Mesothelial cell of epicardium (in vitro differentiated cells): ENCODE measurements at places on chromosomes 16 and 17. TPM values are rescaled to one million over a fixed set of nuclear protein-coding genes. Genes with fewer than 3 reads are reported as not detected.
A peak's percentile ranks its signal among the peaks of the same experiment; 100 is the strongest.

DNA sequence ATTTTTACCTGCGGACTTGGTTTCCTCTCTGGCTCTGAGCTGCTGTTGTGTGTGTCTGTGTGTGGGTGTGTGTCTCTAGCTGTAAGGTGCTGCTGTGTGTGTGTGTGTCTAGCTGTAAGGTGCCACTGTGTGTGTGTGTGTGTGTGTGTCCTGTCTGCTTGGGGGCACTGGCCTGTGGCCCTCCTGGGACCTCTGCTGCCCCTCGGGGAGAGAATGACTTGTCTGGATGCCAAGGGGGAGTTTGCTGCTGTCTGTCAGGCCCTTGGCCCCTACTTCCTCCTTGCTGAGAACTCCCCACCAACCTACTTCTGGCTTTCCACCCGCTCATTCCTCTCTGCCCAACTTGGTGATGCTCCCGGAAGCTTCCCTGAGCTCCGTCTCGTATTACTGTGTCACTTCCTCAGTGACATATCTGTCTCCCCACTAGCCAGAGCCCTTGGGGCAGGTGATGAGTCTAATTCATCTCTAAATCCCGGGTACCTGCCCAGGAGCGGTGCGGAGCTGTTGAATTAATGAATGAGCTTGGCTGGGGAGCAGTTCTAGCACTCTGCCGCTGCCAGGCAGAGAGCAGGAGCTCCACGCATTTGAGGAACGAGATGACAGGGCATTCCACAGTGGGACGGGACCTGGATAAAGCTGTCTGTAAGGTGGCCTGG lies 3.5 kb upstream of the LASP1NB start:
- peak overlapping the region; percentile 81 for H3K27ac ChIP-seq
- H3K36me3 ChIP-seq = peaks cover 18% of the 10 kb centered on the region
- no peak overlapping the region for H3K4me3 ChIP-seq
- no peaks in the 10 kb centered on the region for H3K27me3 ChIP-seq
- peaks cover 31% of the 10 kb centered on the region for H3K4me1 ChIP-seq
- DNase-seq = no peak

- H3K4me3 ChIP-seq = no peak overlapping the region
- H3K36me3 ChIP-seq = peaks cover 16% of the 10 kb centered on the region
- peaks cover 64% of the 10 kb centered on the region for H3K4me1 ChIP-seq
- H3K27ac ChIP-seq = peak overlapping the region; percentile 89
- peak; percentile 75 for DNase-seq
Measured at GRCh38 chr17:35726127-35726952, 5.1 kb upstream of the RASL10B start.

DNA sequence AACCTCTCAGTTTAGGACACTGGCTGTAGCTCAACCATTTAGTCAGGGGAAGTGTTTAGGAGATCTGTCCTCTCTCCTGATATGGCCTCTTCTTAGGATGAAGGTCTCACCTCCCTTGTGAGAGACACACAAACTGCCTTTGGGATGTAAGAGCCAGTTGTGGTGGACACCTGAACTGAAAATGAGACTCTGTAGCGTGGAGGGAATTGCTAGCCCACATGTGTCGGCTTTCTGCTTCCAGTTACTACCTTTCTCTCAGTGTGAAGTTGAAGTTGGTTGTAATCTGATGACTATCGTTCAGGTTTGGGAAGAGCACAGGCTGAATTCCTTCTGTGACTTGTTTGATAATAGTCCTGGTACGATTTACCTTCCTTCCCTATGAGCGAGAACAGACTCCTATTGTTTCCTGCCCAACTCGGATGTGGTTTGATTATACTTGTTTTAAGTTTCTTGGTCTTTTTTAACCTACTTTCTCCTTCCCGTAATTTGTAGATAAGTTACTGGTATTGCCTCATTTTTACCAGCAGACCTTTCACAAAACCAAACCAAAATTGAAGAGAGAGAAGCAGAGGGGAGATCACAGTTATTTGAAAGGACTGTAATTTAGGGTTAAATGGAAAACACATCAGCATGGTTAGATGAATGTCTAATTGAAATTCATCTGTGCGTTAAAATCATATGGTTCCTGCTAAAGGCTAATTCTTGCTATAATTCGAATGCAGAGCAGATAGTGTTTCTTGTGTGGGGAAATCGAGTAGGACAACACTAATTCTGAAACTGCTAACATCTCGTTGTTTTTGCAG lies 43.2 kb downstream of the CLEC16A start:
- peaks cover 22% of the 10 kb centered on the region for H3K36me3 ChIP-seq
- no peak for DNase-seq
- no peaks in the 10 kb centered on the region for H3K27me3 ChIP-seq
- H3K4me1 ChIP-seq = peaks cover 23% of the 10 kb centered on the region

Gene CACNG1
- total RNA-seq = 0.18 to 0.23 TPM (median 0.20 TPM) in 3 replicates

Gene EMP2
- 50.7 to 53.8 TPM (median 51.0 TPM) in 3 replicates for total RNA-seq

- H3K36me3 ChIP-seq = no peaks in the 10 kb centered on the region
- H3K27me3 ChIP-seq = no peaks in the 10 kb centered on the region
- peak overlapping the region; percentile 61 for H3K27ac ChIP-seq
- peak overlapping the region; percentile 57 for H3K4me3 ChIP-seq
- no peak for DNase-seq
Measured at GRCh38 chr17:81418710-81419318, 23.6 kb downstream of the BAHCC1 start.

DNA sequence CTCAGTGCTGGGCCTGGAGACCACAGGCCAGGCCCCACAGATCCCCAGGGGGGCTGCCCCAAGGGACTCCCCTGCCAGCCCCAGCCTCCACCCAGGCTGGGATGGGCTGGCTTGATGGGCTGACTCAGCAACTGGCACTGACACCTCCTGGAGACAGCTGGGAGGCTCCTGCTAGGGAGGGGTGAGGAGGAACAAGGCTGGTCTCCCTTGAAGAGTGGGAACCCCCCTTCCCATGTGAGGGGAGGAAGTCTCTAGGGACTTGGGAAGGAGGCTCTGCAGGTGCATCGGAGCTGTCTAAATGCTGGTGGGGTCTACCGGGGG lies 10.4 kb downstream of the NHERF1 start:
- peaks cover 63% of the 10 kb centered on the region for H3K4me1 ChIP-seq
- H3K4me3 ChIP-seq = no peak overlapping the region
- peak overlapping the region; percentile 77 for H3K27ac ChIP-seq
- H3K36me3 ChIP-seq = no peaks in the 10 kb centered on the region

DNA sequence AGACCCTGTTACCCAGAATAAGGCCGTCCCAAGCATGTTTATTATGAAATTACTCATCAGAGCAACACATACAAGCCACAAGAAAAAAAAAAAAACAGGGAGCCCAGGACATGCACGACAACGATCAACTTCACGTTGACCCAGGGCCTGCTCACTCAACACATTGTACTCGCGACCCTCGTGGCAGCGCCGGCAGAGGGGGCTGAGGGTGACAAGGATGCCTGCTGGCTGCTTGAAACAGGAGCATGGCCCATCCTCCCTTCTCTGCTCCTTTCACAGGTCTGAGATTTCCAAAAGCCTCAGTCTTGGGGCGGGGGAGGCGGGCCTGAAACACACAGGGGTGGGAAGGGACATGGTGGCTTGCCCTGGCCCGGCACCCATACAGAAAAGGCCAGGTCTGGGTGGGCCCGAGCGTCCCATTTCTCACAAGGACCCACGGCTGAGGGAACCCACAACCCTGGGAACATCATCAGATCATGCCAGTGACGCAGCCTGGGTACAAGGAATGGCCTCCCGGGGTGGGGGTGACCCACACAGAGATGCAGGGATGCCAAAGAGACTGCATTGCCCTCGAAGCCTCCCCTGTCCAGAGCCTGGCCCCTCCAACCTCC lies 21.1 kb upstream of the C16orf95 start:
- H3K4me1 ChIP-seq = no peaks in the 10 kb centered on the region
- no peaks in the 10 kb centered on the region for H3K27me3 ChIP-seq
- peaks cover 33% of the 10 kb centered on the region for H3K36me3 ChIP-seq
- no peak overlapping the region for H3K4me3 ChIP-seq

DNA sequence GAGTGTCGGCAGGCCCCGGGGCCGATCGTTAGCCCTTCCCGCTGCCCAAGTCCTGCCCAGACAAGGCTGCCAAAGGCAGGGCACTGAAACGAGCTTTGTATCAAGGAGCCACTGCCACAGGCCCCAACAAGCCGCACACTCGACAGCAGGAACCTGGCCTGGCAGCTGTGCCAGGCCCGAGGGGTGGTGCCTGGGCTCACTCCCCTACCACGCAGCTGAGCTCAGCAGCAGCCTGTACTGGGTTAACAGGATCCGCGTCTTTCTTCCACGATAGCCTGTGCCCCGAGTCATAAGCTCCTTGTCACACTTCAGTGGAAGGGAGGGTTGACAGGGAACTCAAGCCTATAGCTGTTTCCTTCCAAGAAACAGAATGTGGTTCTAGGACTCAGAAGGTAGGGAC lies 87.9 kb downstream of the ABR start:
- DNase-seq = no peak
- no peak overlapping the region for H3K4me3 ChIP-seq
- no peak overlapping the region for H3K27ac ChIP-seq
- H3K36me3 ChIP-seq = peaks cover 8% of the 10 kb centered on the region

Gene TIMP2
- 106 to 109 TPM (median 106 TPM) in 3 replicates for total RNA-seq

GRCh38 chr16:23500212-23500861 lies 10.0 kb downstream of the GGA2 start:
- H3K27ac ChIP-seq = no peak overlapping the region
- no peaks in the 10 kb centered on the region for H3K36me3 ChIP-seq
- H3K27me3 ChIP-seq = no peaks in the 10 kb centered on the region
- no peak for DNase-seq

Gene KRTAP4-1
- not detected in 3 replicates for total RNA-seq

- H3K27ac ChIP-seq = no peak overlapping the region
- no peak overlapping the region for H3K4me3 ChIP-seq
- no peak for DNase-seq
- no peaks in the 10 kb centered on the region for H3K36me3 ChIP-seq
- peaks cover 26% of the 10 kb centered on the region for H3K27me3 ChIP-seq
Measured at GRCh38 chr17:34024806-34025551, 230.1 kb upstream of the CCL2 start.

GRCh38 chr17:7579001-7579833 lies at the start of gene CD68:
Gene CD68, plus strand, starts transcription at chr17:7579638. Its CDS starts 40 bp downstream, at chr17:7579678.
- no peak for DNase-seq
- H3K4me3 ChIP-seq = no peak within 1 kb of the TSS
- peaks cover 45% of the 10 kb centered on the region for H3K4me1 ChIP-seq
- peaks cover 44% of the 10 kb centered on the region for H3K36me3 ChIP-seq
- no peaks in the 10 kb centered on the region for H3K27me3 ChIP-seq
- peak within 1 kb of the TSS; percentile 93 for H3K27ac ChIP-seq

- no peak overlapping the region for H3K4me3 ChIP-seq
- H3K4me1 ChIP-seq = no peaks in the 10 kb centered on the region
- H3K27me3 ChIP-seq = no peaks in the 10 kb centered on the region
- no peak overlapping the region for H3K27ac ChIP-seq
- DNase-seq = no peak
Measured at GRCh38 chr16:12348733-12349704, 372.5 kb downstream of the SNX29 start.

Gene RANBP10
- 24.0 to 26.8 TPM (median 24.5 TPM) in 3 replicates for total RNA-seq

Gene MFAP4
- total RNA-seq = 194 to 213 TPM (median 210 TPM) in 3 replicates

DNA sequence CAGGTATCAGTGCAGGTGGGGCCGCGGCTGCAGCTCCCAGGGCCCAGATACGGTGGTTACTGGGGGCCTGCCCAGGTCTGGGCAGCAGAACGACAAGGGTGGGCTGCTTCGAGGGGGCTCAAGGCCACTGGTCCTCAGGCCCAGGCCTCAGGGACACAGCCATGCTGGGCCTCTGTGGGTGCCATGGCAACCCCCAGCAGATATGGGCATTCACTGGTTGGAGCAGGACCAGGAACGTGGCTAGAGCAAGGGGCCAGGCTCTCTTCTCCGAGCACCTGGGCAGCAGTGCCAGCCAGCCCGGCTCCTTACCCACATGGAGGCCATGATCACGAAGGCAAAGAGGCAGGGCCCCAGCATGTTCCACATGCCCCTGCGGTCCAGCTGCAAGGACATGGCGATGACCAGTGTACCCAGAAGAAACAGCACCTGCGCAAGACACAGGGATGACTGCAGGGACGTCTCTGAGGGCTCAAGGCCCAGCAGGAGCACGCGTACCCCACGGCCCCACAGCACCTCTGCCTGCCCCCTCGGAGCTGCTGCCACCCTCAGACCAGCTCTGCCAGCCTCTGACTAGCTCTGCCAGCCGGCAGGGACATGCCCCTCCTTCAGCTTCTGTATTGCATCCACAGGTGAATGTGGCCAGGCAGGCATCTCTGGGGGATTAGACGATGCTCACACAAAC lies 2.1 kb upstream of the MRPL28 start:
- no peak overlapping the region for H3K27ac ChIP-seq
- no peak for DNase-seq
- H3K4me1 ChIP-seq = peaks cover 10% of the 10 kb centered on the region
- H3K36me3 ChIP-seq = no peaks in the 10 kb centered on the region
- no peak overlapping the region for H3K4me3 ChIP-seq

Gene EVPL
- 0.16 to 0.47 TPM (median 0.25 TPM) in 3 replicates for total RNA-seq

Gene OTOP2
- not detected in 3 replicates for total RNA-seq

Gene HEATR3
- total RNA-seq = 16.0 to 19.2 TPM (median 18.4 TPM) in 3 replicates

DNA sequence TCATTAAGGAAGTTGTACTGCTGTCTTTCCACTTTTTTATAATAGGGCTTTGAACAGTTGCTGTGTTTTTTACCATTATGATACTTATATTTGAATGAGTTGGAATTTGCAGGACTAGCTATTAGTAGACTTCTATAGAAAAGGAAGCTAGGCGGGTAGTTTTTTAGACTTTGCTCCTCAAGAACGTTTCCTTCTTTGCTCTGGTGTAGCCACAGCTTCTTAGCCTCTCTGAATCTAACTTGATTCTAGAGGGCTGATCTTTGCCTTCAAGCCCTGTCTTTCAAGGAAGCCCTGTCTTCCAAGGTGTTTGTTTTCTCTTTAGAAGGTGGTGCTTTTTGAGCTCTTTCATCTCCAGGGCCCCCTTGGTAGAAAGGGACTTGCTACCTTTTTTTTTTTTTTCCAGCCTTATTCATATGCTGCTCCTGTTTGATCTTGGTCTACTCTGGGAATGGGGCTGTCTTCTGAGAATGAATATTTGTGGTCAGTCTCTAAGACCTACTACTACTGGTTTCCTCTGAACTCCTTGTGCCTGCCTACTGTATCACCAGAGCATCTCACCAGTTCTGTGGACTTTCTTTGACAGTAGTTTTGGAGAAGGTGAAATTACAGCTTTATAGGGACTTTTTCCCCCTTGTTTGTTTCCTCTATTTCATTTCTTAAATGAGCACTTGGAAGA lies 52.3 kb upstream of the RASL10B start:
- H3K4me1 ChIP-seq = no peaks in the 10 kb centered on the region
- H3K27ac ChIP-seq = no peak overlapping the region
- H3K27me3 ChIP-seq = no peaks in the 10 kb centered on the region
- H3K36me3 ChIP-seq = peaks cover 37% of the 10 kb centered on the region

GRCh38 chr16:2467528-2468232 lies 3.4 kb upstream of the NTN3 start:
- no peaks in the 10 kb centered on the region for H3K36me3 ChIP-seq
- H3K27me3 ChIP-seq = no peaks in the 10 kb centered on the region
- peak; percentile 70 for DNase-seq
- peaks cover 20% of the 10 kb centered on the region for H3K4me1 ChIP-seq

- H3K27ac ChIP-seq = no peak overlapping the region
- DNase-seq = no peak
- no peaks in the 10 kb centered on the region for H3K36me3 ChIP-seq
Measured at GRCh38 chr17:44989552-44990138, 21.5 kb upstream of the C1QL1 start.
